Heart left ventricle (tissue), 16 donors: ENCODE measurements at places on chromosomes 13 and 19.
A peak's percentile ranks its signal among the peaks of the same experiment; 100 is the strongest.

DNA sequence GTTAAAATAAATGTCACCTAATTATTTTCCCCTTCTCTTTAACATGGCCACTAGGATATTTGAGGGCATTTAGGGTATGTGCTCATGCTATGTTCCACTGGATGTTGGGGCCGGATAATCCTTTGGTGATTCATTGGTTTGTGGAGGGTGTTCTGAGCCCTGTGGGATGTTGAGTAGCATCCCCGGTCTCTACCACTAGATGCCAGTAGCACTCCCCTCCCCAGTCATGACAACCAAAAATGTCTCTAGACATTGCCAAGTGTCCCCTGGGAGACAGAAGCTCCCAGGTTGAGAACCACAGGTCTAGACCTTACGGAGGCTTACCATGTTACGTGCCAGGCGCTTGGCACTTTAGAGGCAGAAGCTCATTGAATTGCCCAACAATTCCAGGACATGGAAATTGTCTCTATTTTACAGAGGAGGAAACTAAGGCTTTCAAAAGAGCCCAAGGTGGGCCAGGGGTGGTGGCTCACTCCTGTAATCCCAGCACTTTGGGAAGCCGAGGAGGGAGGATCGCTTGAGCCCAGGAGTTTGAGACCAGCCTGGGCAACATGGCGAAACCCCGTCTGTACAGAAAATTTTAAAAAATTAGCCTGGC is 14.1 kb downstream of the SHANK1 start:
- no peak for DNase-seq

GRCh38 chr13:98110749-98111148 is 32.1 kb upstream of the FARP1 start:
- no peak for DNase-seq

GRCh38 chr13:111493468-111493867 is 173.0 kb downstream of the TEX29 start:
- no peak for DNase-seq

GRCh38 chr19:46404753-46405468 is 8.5 kb downstream of the CCDC8 start:
- DNase-seq = no peak

GRCh38 chr19:57667228-57667627 is 1.5 kb upstream of the ZSCAN4 start:
- DNase-seq = no peak

GRCh38 chr19:5452594-5453565 is 2.3 kb upstream of the ZNRF4 start:
- no peak for DNase-seq

DNA sequence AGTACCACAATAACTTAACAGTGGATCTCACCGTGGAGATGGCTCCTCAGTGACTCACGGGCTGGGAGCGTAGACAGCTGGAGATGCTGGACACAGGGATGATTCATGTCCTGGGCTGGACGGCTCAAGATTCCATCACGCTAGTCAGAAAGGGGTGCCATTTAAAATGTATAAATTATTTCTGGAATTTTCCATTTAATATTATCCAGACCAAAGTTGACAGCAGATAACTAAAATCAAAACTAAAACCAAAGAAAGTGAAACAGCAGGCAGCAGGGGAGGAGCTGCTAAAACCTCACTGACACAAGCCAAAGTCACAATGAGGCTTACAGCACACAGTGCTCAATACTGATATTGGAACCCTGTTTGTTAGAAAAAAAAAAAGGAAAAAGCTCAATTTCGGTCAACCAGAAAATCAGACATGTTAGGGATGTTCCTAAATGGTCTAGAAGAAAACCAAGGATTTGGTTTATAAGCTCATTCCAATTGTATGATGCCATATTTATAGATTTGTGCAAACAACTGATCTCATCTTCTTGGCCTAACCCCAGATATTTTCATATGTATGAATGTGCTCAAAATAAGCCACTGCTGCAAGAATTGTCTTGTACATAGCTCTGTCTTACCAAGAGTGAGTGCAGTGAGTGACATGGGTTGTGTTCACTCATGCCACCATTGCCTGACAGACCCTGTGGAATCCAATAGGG is 111.8 kb downstream of the SACS start:
- peak; percentile 64 for DNase-seq

DNA sequence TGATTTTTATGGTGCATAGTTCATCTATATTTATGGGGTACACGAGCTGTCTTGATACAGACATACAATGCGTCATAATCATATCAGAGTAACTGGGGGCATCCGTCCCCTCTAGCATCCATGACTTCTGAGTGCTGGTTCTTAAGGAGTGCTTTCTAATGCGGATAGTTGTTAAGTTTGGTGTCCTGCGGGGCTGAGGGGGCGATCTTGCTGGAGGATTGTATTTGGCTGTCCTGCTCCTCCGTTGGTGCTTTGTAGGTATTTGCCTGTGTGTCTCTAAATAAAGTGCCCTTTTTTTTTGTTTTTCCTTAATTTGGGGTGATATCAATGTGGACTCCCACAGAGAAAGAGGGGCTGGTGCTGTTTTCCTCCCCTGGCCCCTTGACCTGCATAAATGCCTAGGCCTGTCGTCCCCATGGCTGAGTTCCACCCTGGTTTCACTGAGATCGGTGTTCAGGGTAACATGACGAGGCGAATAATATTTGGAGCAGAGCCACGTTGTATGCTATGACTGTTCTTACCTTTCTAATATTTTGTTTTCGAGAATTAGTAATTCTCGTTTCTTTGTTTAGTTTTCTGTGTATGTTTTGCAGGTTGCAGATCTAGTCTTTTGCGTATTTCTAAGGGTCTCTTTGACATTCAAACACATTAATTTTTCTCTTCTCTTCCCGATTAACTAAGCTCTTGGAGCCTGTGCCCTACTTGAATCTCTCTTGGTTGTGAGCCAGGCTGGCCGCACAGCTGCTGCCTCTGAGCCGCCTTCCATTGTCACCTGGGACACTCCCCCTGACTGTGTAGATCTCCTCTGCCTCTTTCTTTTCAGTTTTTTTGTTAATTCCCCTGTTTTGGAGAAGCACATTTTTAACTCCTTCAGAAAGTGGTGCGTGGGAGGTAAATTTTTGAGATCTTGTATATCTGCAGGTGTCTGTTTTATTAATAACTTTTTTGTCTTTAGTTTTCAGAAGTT is 100.3 kb downstream of the ARHGEF7 start:
- DNase-seq = no peak

GRCh38 chr13:94351292-94351990 is 128.0 kb downstream of the DCT start:
- no peak for DNase-seq

- no peak for DNase-seq
Observed at GRCh38 chr19:31356587-31357314, 7.5 kb upstream of the TSHZ3 start.

- DNase-seq = no peak
Observed at GRCh38 chr19:13283871-13284270, 133.7 kb downstream of the IER2 start.

GRCh38 chr13:96796091-96796633 is 198.1 kb downstream of the OXGR1 start:
- DNase-seq = no peak

- DNase-seq = no peak
Observed at GRCh38 chr19:42370068-42370520, 20.0 kb downstream of the CNFN start.

- DNase-seq = no peak
Observed at GRCh38 chr19:3274245-3274941, 49.9 kb downstream of the CELF5 start.

- DNase-seq = no peak
Observed at GRCh38 chr13:84303035-84303434, 420.8 kb upstream of the SLITRK1 start.

- no peak for DNase-seq
Observed at GRCh38 chr19:289651-290371, 1.4 kb downstream of the PLPP2 start.

DNA sequence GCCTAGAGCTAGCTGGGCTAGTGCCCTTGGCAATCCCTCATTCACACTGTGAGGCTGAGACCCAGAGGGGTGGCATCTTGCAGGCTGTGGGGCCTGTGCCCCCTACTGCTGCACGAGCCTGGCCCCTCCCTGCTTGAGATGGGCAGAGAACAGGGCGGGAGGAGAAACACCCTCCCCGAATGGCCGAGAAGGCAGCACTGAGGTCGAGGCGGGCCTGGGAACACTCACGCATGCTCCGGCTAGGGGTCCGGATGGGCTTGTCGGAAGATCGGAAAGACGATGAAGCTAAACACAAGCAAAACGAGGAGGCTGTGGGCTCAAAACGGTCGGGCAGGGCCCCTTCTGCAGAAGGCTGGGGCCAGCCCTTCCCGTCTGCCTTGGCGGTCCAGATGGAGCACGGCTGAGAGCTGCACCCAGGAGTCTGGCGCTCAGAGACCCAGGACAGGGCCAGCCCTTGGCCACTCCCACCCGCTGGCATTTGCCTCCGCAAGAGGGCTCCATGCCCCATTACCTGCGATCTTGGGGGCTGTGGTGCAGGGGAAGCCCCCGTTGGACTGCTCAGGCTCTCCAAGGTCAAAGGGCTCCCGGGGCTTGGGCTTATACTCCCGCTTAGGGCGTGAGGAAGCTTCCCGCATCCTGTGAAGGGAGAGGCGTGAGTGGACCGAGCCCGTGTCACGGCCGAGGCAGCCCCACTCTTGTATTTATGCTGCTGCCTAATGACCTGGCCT is 18.9 kb downstream of the MPND start:
- DNase-seq = no peak

DNA sequence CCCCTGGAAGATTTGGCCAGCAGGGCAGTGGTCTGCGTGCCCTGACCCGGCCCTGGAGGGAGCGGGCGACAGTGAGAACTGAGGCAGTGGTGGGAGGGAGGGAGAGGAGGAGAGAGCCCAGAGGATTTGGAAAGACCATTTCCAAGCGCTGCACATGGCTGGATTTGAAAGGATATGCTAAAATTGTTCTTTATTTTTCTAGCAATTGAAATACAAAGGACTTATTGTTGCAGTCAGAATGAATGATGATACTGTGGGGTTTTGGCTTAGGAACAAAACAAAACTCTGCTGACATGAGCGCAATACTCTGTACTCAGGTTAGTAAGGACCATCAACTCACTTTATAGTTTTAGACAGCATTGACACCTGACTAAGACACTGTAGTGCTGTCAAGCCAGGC is 69.5 kb downstream of the TNFRSF19 start:
- DNase-seq = no peak

DNA sequence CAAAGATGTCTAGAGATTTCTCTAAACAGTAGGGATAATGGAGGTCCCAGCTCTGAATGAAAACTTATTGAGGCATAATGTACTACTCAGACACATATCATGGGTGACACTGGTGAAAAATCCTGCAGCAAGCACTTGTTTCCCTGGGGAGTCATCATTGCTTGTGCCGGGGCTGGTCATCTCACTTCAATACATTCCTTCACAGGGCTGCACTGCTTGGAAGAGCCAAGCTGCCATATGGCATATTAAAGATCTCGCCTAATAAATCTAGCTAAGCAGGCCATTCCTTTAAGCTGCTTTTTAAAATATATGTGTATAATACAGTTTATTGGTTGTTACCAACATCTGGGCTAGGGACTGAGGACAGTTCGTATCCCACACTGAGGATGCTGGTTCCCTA is 332.2 kb upstream of the GPC6 start:
- DNase-seq = no peak

GRCh38 chr19:29731331-29731850 is 16.3 kb upstream of the C19orf12 start:
- DNase-seq = no peak

GRCh38 chr19:8097681-8098567 is 45.4 kb downstream of the CCL25 start:
- no peak for DNase-seq

- DNase-seq = no peak
Observed at GRCh38 chr19:7859831-7860713, 14.1 kb downstream of the PRR36 start.

- peak; percentile 70 for DNase-seq
Observed at GRCh38 chr19:10390652-10391286, 10.4 kb upstream of the TYK2 start.

GRCh38 chr19:5628461-5628860 is 5.6 kb downstream of the SAFB start:
- no peak for DNase-seq

DNA sequence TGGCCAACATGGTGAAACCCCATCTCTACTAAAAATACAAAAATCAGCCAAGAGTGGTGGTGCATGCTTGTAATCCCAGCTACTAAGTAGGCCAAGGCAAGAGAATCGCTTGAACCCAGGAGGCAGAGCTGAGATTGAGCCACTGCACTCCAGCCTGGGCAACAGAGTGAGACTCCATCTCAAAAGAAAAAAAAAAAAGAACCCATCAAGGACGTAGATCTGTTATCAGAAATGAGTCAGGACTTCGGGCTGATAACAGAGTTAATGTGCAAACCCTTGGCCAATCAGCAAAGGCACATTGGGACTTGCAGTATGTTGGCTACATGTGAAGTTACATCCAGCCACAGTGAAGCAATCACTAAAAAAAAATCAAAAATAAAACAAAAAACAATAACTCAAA is 4.8 kb upstream of the LGALS7B start:
- no peak for DNase-seq

DNA sequence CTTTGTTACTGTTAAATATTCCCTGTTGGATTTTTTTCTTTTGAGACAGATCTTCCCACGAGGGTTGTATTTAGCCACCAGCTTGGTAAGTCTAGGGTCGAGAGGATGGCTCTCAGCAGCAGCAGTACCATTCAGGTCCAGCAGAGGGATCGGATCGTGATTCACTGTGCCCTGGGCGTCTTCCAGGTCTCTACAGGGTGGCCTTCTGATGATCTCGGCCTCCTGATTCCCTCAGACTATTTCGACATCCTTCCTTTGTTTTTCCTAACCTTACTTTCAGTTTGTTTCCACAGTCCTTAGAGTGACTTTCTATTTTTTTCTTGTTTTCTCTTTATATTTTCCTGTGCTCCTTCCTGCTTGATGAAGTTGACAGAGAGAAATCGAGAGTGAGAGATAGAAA is 1436.9 kb downstream of the UQCRFS1 start:
- DNase-seq = no peak

GRCh38 chr13:40223585-40223984 is 442.9 kb downstream of the FOXO1 start:
- no peak for DNase-seq

GRCh38 chr13:42125046-42125445 is 76.6 kb downstream of the DGKH start:
- DNase-seq = no peak

DNA sequence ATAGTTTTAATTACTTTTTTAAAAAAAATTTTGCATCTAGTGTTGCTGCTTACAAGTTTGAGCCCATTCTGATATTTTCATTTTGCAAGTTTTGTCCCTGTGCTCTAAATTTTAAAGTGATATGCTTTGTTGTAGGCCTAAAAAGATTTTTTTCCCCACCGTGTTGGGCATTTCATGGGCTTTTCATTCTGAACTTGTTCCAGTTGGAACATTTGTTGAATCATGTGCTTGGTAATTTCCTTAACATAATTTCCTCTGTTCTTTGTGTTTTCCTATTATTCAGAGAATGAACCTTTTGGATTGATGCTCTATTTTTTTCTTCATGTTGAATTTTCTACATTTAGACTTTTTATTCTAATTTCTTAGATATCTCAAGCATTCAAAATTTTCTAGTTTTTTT is 206.4 kb upstream of the SPRY2 start:
- no peak for DNase-seq

DNA sequence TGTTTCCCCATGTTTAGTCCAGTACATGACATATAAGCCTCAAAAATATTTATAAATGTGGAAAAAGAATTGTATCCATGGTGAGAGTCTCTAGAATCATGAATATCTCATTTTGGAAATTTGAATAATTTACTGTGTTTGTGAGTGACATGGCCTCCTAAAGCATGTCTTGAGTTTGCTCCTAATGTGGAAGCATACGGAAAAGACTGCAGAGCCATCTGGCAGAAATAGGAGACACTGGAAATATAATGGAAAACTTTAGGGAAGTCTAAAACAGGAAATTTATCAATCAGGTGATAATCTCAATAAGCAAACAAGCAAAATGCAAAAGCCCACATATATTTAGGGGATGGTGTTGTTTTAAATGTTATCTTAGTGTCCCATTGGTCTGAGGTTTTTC is 465.0 kb downstream of the TDRD3 start:
- DNase-seq = no peak
